Prostate gland (tissue), 2 donors: ENCODE measurements at places on chromosomes 1 and 21.

DNA sequence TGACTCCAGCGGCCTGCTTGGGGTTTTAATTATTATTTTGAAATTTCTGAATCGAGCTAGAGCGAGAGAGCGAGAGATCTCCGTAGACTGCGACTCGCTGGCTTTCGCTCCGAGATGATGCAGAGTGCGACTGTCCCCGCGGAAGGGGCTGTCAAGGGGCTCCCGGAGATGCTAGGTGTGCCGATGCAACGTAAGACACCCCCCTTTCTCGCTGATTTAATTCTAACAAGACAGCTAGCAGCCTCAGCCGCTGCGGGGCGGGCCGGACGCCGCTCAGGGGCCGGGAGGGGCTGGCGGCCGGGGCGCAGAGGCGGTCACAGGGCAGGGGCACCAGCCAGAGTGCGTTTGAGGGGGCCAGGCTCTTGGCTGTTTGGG, 339 bp downstream of the LHX4 start:
- H3K4me3 ChIP-seq, result peak overlapping the region; percentile 34
- peaks cover 46% of the 10 kb centered on the region for H3K27me3 ChIP-seq
- no peaks in the 10 kb centered on the region for H3K36me3 ChIP-seq
- DNase-seq, result no peak
- H3K4me1 ChIP-seq, result peaks cover 14% of the 10 kb centered on the region

DNA sequence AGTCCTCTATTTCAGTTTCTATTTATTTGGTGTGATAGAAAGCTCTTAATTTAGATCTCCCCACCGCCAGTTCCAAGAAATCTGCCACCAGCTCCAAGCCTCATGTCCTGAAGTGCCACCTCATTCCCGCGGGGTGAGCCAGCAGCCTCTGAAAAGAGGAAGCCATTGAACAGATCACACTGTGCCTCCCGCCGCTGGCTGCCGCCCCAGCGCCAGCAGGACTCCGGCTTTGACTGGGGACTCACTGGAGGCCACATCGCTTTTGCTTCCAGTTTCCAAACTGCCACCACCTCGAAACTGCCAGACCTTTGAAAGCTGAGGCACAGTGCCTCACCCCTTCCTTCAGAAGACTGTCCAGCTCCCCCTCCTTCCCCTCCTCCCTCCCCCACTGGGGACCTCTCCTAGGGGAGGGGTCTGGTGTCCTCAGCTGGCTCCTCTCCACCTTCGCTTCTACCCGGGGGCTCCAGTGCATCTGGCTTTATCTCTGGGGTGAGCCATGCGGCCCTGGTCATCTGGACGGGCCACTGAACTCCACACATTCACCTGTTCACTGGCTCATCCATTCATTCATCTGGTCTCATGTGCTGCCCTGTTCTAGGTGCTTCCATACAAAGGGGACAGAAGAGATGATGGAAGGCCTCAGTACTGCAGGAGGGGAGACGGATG, 58.9 kb downstream of the VPS26C start:
- peak; percentile 51 for DNase-seq
- H3K36me3 ChIP-seq, result peaks cover 2% of the 10 kb centered on the region
- H3K4me3 ChIP-seq, result no peak overlapping the region
- H3K27ac ChIP-seq, result peak overlapping the region; percentile 25

DNA sequence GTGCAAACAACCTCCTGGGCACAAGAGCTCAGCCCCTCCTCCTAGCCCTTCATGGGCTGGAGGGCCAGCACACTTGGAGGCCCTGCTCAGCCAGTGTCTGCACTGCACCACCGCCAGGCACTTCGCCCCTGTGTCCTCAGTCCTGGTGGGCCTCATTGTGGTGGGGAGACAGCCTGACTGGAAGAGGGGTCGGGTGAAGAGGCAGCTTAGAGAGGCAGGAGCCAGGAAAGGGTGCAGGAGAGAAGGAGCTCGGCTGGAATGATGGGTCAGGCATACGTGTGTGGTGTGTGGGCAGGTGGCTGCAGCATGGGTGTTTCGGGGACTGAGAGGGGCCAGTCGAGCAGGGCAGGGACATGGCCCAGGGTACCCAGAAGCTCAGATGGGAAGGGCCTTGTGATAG, 4.1 kb downstream of the WNT3A start:
- no peaks in the 10 kb centered on the region for H3K36me3 ChIP-seq
- H3K4me3 ChIP-seq, result no peak overlapping the region
- no peaks in the 10 kb centered on the region for H3K27me3 ChIP-seq

DNA sequence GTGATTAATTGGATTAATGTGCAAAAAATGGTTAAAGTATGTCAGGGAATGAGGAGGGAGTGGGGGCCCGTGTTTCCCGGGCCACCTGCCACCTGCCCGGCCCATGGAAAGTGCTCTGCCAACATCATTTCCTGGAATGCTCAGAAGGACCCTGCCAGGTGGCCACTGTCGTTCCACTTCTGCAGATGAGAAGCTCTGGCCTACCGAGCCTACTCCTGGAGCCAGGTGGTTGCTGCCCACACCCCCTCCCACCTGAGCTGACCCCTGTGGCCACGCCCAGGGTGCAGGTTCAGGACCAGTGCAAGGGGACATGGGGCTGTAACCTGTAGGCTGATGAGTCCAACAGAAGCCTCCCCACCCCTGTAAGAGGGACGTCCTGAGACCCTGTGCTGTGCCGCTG, 99.7 kb downstream of the PRDM16 start:
- no peak overlapping the region for H3K4me3 ChIP-seq
- H3K27ac ChIP-seq, result no peak overlapping the region
- H3K4me1 ChIP-seq, result peaks cover 4% of the 10 kb centered on the region
- no peaks in the 10 kb centered on the region for H3K36me3 ChIP-seq
- no peak for DNase-seq

- H3K36me3 ChIP-seq, result no peaks in the 10 kb centered on the region
- H3K27ac ChIP-seq, result no peak overlapping the region
- DNase-seq, result no peak
- H3K4me1 ChIP-seq, result no peaks in the 10 kb centered on the region
- no peak overlapping the region for H3K4me3 ChIP-seq
These were observed 30.0 kb downstream of the PRRC2C start for GRCh38 chr1:171515299-171515698.

DNA sequence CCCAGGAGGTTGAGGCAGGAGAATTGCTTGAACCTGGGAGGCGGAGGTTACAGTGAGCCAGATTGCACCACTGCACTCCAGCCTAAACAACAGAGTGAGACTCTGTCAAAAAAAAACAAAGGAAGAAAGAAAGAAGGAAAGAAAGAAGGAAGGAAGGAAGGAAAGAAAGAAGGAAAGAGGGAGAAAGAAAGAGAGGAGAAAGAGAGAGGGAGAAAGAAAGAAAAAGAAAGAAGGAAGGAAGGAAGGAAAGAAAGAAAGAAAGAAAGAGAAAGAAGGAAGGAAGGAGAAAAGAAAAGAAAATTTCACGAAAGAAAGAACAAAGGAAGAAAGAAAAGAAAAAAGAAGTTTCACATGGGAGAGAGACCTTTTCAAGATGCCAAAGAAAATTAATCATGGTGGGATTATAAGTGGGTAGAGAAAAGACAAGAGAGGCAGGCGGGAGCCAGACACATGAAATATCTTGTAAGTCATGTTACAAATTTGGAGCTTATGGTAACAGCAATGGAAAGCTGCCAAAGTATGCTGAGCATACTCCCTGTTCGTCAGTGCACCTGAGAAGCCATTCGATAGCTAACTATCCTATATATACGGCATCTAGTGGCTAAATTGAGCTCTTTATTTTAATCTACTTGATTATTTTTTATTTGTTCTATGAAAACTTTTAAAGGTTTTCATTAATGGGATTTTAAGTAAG, 41.3 kb upstream of the TNFSF4 start:
- no peak overlapping the region for H3K4me3 ChIP-seq
- DNase-seq, result no peak
- H3K27me3 ChIP-seq, result no peaks in the 10 kb centered on the region
- no peaks in the 10 kb centered on the region for H3K36me3 ChIP-seq
- no peaks in the 10 kb centered on the region for H3K4me1 ChIP-seq

DNA sequence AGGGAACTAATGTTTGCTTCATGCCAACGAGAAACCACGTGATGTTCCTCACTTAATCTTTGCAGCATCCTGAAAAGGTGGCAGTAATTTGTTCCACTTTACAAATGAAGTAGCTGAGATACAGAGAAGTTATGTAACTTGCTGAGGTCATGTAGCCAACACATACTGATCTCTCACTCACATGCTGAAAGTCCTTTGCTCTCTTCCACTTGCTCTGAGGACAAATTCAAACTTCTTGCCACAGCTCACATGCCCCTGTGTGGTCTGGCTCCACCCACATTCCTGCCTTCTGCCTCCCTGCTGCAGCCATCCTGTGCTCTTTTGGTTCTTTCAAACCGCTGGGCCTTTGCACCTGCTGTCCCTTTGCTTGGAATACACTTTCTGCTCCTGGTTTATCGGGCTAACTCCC, 55.4 kb downstream of the TMCO4 start:
- no peaks in the 10 kb centered on the region for H3K36me3 ChIP-seq
- no peaks in the 10 kb centered on the region for H3K4me1 ChIP-seq
- H3K27me3 ChIP-seq, result no peaks in the 10 kb centered on the region
- DNase-seq, result no peak

- no peaks in the 10 kb centered on the region for H3K36me3 ChIP-seq
- peak overlapping the region; percentile 13 for H3K4me3 ChIP-seq
- peak; percentile 68 for DNase-seq
These were observed 24.9 kb downstream of the MAP3K7CL start for GRCh38 chr21:29155118-29155932.

DNA sequence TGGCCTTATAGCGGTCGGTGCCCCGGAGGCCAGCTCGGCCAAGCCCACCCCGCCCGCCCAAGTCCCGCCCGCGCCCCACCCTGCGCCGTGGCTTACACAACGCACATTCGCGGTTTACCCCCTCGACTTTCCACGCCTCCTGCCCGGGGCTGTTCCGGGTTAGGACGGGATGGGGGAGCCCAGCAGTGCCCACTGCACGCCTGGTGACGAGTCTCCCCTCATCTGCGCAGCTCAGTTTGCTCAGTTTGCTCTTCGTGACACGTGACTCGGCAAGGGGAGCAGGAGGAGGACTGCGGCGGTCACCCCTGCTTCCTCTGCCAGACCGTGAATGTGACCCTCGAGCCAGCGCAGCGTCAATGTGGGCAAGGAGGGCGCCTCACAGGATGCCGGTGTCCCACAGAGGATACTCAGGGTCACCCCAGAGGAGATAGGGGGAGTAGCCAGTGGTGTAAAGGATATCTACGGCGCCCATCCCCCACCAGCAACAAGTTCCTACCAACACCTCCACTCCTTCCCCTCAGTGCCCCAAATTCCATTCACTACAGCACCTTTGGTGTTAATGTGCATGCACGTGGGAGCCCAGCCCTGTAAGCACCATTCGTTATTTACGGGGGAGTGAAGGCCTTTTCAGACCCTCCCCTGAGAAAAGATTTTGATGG, 350 bp upstream of the S100A6 start:
- H3K27ac ChIP-seq, result peak overlapping the region; percentile 92
- no peaks in the 10 kb centered on the region for H3K36me3 ChIP-seq
- peaks cover 3% of the 10 kb centered on the region for H3K4me1 ChIP-seq
- H3K4me3 ChIP-seq, result peak overlapping the region; percentile 60
- peak; percentile 82 for DNase-seq
- no peaks in the 10 kb centered on the region for H3K27me3 ChIP-seq

DNA sequence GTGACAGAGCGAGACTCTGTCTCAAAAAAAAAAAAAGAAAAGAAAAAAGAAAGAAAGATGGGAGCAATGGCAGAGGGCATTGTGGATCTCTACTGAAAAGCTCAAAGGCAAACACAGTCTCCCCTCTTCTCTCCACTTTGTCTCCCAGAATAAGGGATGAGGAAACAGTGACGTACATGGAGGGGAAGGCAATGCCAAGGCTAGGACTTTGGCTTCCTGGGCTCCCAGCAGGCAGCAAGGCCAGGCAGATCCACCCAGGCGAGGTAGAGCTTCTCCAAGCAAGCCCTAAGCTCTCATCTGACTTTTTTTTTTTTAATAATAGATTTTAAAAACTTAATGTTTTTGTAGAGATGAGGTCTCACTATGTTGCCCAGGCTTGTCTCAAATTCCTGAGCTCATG, 4.6 kb downstream of the ARHGEF2 start:
- no peak overlapping the region for H3K4me3 ChIP-seq
- no peak overlapping the region for H3K27ac ChIP-seq
- DNase-seq, result no peak
- peaks cover 14% of the 10 kb centered on the region for H3K4me1 ChIP-seq

DNA sequence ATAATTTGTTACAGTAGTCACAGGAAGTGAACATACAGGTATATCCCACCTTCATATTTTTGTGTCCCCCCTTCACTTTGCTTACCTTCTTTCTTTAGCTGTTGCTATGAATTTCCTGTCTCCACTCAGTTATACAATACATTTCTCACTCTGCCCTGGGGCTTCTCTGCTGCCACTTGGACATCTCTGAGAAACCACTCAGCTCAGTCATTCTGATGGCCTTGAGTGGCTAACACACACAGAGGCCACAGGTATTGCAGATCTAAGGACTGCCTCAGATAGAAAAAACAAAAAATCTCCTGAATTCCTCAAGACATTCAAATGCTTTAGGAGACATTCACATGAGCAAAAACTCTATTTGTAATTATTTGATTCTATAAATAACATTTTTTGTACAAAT, 87.7 kb downstream of the OLFM3 start:
- no peaks in the 10 kb centered on the region for H3K27me3 ChIP-seq
- H3K4me1 ChIP-seq, result no peaks in the 10 kb centered on the region
- no peak for DNase-seq

GRCh38 chr1:201539561-201540431, 869 bp downstream of the NAV1 start:
- no peaks in the 10 kb centered on the region for H3K27me3 ChIP-seq
- H3K27ac ChIP-seq, result peak overlapping the region; percentile 75
- DNase-seq, result no peak
- H3K36me3 ChIP-seq, result no peaks in the 10 kb centered on the region
- peaks cover 3% of the 10 kb centered on the region for H3K4me1 ChIP-seq

DNA sequence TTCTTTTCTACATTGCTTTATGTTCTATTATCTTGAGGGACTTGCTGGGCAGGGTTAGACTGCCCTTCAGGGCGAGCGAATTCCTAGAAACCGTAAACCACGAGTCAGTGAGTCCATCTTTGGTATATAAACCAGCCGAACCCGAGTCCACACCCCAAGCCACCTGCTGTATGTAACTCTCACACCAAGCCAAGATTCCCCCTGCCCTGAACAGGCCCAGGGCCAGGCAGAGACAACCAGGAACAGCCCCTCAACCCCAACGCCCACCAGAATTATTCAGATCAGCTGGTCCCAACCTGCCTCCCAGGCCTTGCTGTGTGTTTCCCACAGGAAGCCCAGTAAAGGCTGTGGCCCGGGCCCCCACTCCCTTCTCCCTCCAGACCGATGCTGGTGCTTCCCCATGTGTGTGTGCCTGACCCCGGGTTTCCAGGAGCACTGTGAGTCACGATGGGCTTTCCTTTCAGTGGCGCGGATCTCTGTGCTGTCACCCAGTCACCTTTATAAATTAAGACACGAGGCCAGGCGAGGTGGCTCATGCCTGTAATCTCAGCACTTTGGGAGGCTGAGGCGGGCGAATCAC, 17.1 kb downstream of the KIF17 start:
- H3K27ac ChIP-seq, result no peak overlapping the region
- H3K4me3 ChIP-seq, result no peak overlapping the region
- no peak for DNase-seq
- H3K27me3 ChIP-seq, result no peaks in the 10 kb centered on the region
- no peaks in the 10 kb centered on the region for H3K36me3 ChIP-seq
- H3K4me1 ChIP-seq, result no peaks in the 10 kb centered on the region
